ENCODE measurements at places on chromosomes 16 and 17.
A peak's percentile ranks its signal among the peaks of the same experiment; 100 is the strongest.

DNA sequence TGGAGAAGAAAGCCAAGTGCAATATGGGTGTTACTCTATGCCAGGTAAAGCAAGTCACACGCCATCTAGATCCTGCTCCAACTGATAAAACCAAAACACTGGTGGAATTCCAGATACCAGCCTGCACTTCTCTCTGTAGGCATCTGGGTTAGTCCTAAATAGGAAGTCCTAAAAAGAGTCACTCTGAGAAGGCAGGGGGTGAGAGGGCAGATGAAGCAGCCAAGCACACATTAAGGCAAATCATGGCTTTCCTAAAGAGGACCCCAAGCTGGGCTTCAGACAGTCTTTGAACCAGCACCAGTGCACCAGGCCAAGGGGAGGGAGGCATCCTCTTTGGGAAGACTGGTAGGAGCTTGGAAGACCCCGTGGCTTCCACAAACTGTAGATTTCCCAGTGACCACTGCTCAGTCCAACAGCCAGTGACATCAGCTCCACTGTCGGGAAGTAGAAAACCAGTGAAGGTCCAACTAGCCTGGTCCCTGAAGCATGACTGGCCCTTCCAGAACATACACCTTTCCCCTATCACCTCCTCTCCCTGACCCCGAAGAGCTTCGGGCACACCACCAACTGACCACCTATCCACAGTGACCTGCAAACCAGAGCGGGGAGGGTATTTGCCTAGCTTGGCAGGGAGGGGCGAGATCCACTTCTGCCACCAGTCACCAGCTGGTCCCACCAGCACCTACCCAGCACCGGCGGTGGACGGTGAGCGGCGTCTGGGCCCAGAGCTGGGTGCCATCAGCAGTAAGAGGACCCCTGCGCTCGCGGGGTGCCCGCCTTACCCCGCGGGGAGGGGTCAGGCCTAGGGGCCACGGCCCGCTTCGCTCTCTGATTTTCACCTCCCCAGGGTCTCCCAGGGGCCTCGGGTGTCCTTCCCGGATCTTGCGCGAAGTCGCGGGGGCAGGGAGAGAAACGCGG is 1.0 kb downstream of the LITAF start:
- DNase-seq = peak; percentile 72

DNA sequence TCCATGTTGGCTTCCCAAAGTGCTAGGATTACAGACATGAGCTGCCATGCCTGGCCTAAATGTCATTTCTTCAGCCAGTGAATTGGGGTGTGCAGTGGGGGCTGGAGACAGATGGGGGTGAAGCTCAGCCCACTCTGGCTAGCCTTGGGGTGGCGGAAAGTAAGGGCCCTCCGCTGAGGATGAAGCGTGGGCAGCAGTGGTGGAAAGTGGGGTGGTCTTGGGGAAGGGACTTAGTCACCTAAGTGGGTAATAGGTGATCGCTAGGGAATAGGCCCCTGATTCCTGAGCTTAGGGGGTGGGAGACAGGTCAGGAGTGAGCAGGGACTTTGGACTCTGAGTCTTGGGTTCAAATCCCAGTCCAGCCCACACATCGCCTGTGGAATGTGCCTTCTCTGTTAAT is 2.2 kb downstream of the LLGL1 start:
- no peak for DNase-seq

GRCh38 chr16:4813251-4814003 is 11.0 kb upstream of the ROGDI start:
- no peak for DNase-seq

GRCh38 chr17:55751720-55752250 is 934 bp downstream of the PCTP start:
- DNase-seq = no peak

GRCh38 chr17:82687871-82688270 is 10.6 kb downstream of the RAB40B start:
- no peak for DNase-seq

- no peak for DNase-seq
Observed at GRCh38 chr17:27588354-27588753, 42.6 kb upstream of the LGALS9 start.

- no peak for DNase-seq
Observed at GRCh38 chr16:1485847-1486496, 2.8 kb downstream of the PTX4 start.

- no peak for DNase-seq
Observed at GRCh38 chr17:19327031-19327783, 35.3 kb downstream of the B9D1 start.

- DNase-seq = no peak
Observed at GRCh38 chr17:17771498-17772201, 65.1 kb downstream of the SREBF1 start.

- DNase-seq = peak; percentile 78
Observed at GRCh38 chr16:66604376-66605176, at the start of gene CMTM3. Gene CMTM3, plus strand, starts transcription at chr16:66604704. Its CDS starts 102 bp downstream, at chr16:66604806.

GRCh38 chr16:69706256-69706974 is 19.9 kb downstream of the NQO1 start:
- no peak for DNase-seq

- DNase-seq = no peak
Observed at GRCh38 chr17:37562016-37562745, 47.0 kb downstream of the SYNRG start.

- DNase-seq = peak; percentile 67
Observed at GRCh38 chr17:66493283-66494019, 191.0 kb downstream of the PRKCA start.

GRCh38 chr17:61507383-61508066 is 55.3 kb downstream of the TBX4 start:
- DNase-seq = no peak

- DNase-seq = no peak
Observed at GRCh38 chr16:74570412-74571301, 36.3 kb downstream of the GLG1 start.

DNA sequence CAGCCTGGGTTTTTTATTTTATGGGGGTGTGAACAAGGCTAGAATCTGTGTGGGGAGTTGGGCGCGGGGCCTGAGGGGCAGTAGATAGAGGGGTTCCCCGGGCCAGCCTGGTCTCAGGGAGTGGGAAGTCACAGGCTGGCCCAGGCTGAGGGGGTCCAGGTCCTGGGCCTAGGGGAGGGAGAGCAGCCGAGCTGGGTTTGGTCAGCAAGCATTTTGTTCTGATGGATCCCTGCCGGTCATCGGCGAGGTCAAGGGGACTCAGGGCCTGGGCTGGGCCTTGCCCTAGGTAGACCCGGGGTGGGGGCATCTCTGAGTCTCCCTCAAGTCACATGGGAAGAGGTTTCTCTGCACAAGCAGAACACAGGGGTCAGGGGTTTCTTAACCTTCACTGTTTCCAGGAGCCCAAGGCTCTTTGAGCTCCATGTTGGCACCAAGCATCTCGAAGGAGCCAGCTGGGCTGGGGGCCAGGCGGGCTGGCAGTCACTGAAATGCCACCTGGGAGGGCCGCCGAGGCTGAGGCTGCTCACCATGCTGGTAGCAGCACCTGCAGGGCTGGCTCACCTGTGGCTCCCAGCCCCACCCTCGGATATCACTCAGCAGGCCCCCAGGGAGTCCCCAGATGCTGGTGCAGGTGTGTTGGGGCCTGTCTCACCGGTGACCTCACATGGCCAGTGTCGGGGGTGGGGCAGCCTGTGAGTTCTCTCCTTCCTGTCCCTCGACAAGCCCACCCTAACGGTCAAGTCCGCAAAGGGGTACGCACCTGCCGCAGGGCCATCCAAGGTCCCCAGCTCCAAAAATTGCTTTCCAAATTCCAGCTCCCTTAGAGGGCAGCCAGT is 41.0 kb downstream of the SLC7A5 start:
- no peak for DNase-seq

DNA sequence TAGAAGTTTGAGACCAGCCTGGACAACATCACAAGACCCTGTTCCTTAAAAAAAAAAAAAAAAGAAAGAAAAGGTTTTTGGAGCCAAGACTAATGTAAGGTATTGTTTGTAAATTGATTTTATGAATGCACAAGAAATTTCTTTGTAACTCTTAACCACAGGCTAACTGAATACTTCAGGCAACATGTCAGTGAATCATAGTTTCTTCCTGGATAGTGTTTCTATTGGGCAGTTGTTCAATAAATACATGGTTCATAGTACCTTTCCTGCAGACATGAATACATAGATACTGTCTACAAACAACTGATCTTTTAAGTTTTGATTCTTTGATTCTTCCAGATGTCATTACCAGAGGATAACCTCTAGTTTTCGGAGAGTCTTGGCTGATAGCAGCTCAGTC is 11.6 kb downstream of the DDX42 start:
- no peak for DNase-seq

GRCh38 chr17:74176546-74177001 is 26.9 kb upstream of the RPL38 start:
- DNase-seq = peak; percentile 68

DNA sequence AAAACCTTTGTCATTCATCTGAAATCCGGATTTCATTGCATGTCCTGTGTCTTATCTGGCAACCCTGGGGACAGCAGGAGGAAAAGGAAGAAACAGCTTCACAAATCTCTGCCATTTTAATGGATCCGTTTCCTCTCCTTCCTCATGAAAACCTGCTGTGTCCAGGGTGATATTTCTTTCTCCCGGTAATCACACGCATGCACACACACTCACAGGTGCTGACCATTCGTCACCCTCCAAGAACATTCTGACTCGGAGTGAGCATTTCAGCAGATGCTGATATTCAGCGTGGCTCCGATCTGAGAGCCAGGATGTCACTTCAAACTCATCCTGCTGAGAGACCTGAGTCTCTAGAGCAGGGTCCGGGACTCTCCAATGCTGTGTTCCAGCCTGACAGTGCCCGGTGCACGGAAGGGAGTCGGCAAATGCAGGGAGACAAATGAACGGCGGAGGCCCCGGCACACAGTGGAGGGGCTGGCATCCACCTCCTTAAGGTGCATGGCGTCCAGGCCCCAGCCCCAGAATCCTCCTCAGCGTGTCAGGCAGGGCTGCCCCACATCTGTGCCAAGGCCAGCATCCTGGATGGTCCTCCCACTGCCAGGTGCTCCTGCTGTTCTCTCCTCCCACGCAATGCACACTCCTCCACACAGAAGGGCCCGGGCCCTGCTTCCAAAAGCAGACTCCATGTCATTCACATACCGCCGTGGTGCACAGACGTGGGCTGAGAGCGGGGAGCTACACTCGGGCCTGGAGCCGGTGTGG is 70.7 kb downstream of the RBFOX3 start:
- DNase-seq = no peak

- no peak for DNase-seq
Observed at GRCh38 chr16:1019231-1020090, 37.9 kb downstream of the SOX8 start.

- no peak for DNase-seq
Observed at GRCh38 chr16:78290395-78290794, 190.9 kb downstream of the WWOX start.

- no peak for DNase-seq
Observed at GRCh38 chr16:83887080-83887479, 11.8 kb upstream of the MLYCD start.

DNA sequence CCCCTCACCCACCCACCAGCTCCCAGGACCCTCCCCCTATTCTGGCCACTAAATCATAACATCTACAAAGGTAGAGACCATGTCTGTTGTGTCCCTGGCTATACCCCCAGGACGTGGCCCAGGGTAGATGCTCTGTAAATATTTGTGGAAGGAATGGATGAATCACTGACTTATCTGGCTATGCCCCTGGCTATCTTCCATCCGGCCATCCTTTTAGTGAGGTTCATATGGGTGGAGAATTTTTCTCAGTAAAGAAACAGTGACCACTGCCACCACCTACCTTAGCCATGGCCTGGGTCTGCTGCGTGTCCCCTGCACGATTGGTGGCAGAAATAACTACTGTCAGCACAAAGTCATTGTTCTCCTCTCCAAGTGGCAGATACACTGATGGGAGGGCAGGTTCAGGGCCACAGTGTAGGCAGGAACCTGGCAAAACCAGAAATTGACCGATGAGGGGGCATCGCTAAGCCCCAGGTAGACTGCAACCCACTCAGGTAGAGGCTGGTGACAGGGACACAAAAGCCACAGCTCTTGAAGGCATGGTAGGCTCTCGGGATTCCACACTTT is 63.1 kb upstream of the BCO1 start:
- DNase-seq = no peak

GRCh38 chr17:48153691-48154358 is 46.3 kb downstream of the SNX11 start:
- DNase-seq = peak; percentile 30

DNA sequence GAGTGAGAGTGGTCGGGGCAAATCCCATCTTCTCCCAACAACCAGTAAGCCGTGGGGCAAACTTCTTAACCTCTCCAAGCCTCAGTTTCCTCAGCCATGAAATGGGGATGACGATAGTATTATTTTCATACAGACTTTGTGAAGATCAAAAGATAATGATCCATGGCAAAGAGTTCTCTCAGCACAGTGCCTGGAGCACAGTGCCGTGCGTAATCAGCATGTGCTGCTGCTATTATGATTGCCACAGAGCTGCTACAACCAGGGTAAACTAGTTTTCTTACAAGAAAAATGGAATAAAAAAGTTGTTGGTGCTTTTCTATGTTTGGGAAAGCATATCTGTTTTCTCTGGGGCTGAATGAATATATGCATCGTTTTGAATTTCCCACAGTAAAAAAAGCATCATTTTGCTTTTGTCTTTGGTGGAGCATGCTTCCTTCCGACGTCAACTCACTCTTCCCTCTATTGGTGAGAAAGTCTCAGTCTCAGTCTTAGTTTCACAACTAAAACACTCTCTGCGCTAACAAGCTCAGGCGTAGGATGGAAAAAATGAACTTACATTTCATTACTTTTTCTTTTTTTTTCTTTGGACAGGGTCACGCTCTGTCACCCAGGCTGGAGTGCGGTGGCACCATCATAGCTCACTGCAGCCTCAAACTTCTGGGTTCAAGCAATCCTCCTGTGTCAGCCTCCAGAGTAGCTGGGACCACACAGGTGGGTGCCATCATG is 37.2 kb downstream of the CDK5R1 start:
- DNase-seq = no peak

- peak; percentile 17 for DNase-seq
Observed at GRCh38 chr16:9256196-9256595, 164.8 kb downstream of the HAPSTR1 start.

DNA sequence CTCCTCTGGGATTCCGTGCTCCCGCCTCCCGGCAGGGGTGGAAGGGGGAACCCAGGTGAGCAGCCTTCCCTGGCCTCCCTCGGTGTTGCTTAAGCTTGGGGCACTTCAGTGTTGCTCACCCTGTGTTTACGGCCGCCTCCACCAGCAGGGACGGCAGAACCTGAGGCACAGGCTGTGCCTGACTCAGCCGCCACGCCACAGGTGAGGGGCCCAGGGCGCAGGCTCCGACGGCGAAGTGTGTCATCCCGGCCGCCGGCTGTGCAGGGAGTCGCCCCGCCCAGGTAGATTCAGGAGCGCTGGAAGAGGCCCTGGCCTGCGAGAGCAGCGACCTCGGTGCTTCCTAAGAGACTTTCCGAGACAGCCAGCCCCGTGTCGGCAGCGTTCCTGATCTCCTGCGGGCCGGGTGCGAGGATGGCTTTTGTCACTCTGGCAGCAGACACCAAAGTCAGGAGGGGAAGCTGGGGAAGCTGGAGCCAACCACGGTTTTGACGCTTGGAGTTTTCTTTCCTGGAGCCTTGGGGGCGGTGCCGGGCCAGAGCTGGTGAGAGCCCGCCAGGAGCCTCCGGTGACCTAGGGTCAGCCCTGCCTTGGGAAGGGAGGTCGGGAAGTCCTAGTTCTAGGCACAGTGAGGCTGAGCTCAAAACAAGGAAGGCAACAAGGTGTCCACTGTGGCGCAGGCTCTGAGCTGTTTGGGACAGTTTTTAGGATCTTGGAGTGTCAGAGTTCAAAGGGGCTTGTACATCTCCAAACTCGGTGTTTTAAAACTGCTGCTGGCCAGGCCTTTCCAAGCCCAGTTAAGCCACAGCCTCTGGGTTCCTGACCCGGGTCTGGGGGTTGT is 2.1 kb downstream of the GSE1 start:
- DNase-seq = peak; percentile 43

- DNase-seq = no peak
Observed at GRCh38 chr17:792277-792676, 10.1 kb downstream of the MRM3 start.

- no peak for DNase-seq
Observed at GRCh38 chr17:81738801-81739393, 26.8 kb downstream of the SLC25A10 start.

Measured in suppressor macrophage treated with lipopolysaccharide for 4 hours (primary cell).